Neural crest cell (in vitro differentiated cells): ENCODE measurements at places on chromosomes 1 and 21.

- no peak for DNase-seq
These were observed 6.1 kb upstream of the MTF1 start for GRCh38 chr1:37865348-37866120.

DNA sequence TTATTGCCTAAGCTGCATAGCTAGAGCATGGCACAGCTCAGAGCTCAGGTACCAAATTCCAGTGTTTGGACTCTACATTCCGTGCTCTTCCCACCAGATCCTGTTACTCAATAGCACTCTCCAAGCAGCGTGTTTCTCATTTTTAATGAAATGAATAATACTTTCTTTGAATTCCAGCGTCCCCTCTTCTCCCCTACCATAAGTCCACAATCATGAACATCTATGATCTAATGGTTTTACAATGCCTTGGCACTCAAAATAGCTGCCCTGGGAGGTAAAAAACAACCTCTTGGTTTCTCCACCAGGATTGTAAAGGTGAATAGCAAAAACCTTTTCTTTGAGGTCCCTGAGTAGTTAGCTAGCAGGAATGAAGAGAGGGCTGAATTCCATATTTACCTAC, 480.0 kb upstream of the PKN2 start:
- DNase-seq = no peak

GRCh38 chr21:43719748-43720538, 1.0 kb downstream of the PDXK start:
- DNase-seq = no peak

- no peak for DNase-seq
These were observed 657 bp upstream of the TNFRSF18 start for GRCh38 chr1:1206966-1207531.

DNA sequence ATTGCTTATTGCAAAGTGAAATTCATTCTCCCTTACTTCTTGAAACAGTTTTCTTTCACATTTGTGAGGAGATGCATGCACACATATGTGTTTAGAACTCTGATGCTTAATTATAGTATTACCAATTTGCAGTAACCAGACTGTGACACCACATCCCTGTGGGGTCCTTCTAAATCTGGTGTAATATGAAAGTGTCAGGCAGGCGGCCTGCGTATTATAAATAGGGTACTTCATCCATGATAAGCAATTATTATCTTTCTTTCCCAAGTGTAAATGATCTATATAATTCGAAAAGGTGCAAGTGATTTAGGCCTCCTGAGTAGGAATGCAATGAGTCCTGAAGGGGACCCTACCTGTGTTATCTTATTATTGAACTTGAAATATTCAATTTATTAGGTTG, 876 bp downstream of the EFCAB7 start:
- no peak for DNase-seq

- no peak for DNase-seq
These were observed 14.2 kb downstream of the RGS1 start for GRCh38 chr1:192589813-192590212.

DNA sequence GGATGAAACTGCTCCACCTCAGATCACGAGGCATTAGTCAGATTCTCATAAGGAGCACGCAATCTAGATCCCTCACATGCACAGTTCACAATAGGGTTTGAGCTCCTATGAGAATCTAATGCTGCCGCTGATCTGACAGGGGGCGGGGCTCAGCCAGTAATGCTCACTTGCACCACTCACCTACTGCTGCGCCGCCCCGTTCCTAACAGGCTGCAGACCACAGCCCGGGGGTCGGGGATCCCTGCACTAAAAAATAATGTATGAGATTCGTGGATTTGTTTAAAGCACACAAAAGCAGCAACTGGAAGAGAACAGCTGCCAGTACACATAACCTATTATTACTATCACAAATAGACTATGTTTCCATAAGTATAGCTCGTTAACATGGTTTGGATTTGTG, 72.9 kb downstream of the HLCS start:
- no peak for DNase-seq

DNA sequence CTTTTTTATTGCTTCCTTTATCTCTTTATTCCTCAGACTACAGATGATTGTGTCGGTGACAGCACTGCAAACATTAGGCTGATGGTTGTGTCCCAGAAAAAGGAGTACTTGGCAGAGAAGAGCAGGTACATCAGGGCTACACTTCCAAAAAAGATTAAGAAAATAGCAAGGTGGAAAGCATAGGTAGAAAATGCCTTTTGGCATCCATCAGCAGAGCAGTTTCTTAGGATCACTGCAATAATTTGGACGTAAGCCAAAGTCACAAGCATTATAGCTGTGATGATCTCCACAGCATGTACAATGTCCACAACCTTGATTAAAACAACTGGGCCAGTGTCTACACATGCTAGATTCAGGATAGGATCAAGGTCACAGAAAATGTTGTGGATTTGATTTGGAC, 5.9 kb downstream of the OR6K2 start:
- no peak for DNase-seq

GRCh38 chr1:236063919-236064673, 794 bp downstream of the NID1 start:
- DNase-seq = peak; percentile 36

GRCh38 chr1:117846674-117847425, 82.6 kb downstream of the GDAP2 start:
- DNase-seq = no peak

GRCh38 chr1:8604041-8604945, 213.1 kb downstream of the RERE start:
- DNase-seq = no peak

GRCh38 chr1:89269277-89269676, 3.4 kb downstream of the GBP5 start:
- DNase-seq = no peak

- DNase-seq = no peak
These were observed 22.7 kb upstream of the SHE start for GRCh38 chr1:154524881-154525280.

DNA sequence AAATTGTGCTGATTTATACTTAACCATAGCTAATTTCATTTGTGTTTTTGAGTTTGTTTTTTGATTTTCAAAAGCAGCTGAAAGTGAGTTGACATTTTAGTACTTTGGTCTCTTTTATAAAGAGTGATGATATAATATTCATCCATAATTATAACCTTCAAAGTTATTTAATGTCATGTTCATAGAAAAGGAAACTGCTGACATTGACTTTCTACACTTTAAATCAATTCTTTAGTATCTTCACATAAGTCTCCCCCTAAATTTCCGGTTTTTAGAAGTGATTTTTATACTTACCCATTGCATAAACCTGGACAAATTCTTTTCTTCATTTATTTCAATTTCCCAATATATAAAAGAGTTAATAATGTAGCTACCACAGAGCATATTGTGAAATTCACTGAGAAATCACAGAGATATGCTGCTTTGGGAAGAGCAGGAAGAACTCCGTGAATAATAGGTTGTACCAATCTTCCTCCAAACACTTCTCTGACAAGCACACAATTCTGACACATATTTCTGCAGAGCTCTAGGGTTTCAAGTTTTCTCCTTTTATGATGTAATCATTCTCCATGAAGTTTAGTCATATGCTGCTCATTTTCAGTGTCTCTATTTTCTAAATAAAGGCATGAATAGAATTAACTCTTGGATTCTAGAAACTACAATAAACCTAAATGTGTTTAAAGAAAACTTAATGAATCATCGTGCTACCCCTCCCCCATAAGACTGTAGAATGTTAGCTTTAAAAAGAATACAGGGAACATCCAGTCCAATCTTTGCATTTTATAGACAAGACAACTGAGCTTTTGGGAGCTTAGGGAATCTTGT, 25.6 kb upstream of the CDC42BPA start:
- no peak for DNase-seq

- DNase-seq = no peak
These were observed at the start of gene PERM1 for GRCh38 chr1:981955-982558. PERM1 (minus strand) TSS chr1:982093; CDS start chr1:981029, 1,064 bp downstream.

DNA sequence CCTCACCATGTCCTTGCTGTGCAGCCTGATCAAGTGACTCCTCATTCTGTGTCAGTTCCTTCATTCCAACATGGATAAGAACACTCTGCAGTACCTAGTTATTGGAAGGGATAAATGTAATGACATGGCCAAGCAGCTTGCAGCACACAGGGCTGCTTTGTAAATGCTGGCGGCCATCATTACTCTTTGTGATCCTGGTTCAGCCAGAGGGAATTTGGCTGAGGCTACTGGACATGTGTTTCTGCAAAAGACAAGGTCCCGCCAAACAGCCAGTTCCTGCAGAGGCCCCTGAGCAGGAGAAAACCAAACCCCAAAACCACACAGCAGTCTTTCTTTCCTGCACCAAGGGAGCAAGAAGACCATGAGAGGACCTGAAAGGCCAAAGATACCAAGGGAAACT, 495.8 kb downstream of the AJAP1 start:
- no peak for DNase-seq

DNA sequence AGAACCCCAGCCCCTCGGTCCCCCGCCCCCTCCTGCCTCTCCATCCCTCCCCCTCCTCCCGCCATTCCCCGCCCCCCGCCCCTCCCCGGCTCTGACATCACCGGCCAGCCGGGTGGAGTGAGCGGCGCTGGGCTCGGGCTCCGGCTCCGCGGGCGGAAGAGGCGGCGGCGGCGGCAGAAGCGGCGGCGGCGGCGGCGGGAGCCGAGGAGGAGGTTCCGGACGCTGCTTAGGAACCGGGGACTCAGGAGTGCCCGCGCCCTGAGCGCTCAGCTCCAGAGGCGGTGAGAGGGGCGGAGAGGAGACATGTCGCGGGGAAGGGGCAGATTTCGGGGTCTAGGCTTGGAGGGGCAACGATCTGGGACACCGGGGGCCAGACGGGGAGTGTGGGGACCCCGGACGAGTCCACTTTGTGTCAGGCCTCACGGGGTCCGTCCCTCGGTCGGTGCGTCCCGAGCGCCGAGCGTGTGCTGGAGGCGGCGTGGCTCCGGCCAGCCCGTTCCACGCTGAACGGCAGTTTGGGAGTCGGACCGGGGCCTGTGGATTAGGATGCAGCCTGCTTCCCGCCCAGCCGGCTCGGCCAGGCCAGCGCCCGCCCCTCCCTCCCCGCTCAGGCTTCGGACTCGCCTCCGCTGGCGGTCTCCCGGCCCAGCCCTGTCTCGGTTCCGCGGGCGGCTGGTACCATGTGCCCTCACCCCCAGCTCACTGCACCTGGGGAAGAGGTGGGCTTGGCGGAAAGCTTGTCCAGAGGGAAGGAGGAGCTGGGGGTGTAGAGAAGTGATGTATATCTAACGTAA, at the start of gene PEA15:
TSS of gene PEA15 (plus strand) at position 143 of the 794 bp plus-strand sequence. CDS start 6,161 bp downstream, outside the sequence.
- peak; percentile 59 for DNase-seq

- DNase-seq = no peak
These were observed 5.4 kb downstream of the VTCN1 start for GRCh38 chr1:117205368-117205767.

GRCh38 chr1:231065510-231066241, 25.6 kb upstream of the FAM89A start:
- no peak for DNase-seq

DNA sequence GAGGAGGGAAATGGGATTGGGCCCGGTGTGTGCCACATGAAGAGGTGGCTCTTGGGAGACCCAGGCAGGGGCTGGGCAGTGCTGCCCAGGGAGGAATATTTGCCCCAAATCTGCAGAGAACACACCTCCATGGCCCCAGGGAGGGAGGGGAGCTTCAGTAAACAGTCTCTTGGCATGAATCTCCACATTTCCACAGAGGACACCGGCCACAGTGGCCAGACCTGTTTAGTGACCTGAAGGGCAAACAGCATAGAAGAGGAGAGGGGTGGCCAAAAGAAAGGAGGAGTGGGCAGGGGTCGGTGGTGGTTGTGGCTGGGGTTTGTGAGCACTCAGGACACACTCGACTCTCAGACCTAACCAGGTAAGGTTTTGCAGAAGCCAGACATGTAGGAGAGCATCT, 54.0 kb upstream of the IFFO2 start:
- no peak for DNase-seq
